EL (cell line): ENCODE measurements at places on chromosomes 13 and 19.
A peak's percentile ranks its signal among the peaks of the same experiment; 100 is the strongest.

DNA sequence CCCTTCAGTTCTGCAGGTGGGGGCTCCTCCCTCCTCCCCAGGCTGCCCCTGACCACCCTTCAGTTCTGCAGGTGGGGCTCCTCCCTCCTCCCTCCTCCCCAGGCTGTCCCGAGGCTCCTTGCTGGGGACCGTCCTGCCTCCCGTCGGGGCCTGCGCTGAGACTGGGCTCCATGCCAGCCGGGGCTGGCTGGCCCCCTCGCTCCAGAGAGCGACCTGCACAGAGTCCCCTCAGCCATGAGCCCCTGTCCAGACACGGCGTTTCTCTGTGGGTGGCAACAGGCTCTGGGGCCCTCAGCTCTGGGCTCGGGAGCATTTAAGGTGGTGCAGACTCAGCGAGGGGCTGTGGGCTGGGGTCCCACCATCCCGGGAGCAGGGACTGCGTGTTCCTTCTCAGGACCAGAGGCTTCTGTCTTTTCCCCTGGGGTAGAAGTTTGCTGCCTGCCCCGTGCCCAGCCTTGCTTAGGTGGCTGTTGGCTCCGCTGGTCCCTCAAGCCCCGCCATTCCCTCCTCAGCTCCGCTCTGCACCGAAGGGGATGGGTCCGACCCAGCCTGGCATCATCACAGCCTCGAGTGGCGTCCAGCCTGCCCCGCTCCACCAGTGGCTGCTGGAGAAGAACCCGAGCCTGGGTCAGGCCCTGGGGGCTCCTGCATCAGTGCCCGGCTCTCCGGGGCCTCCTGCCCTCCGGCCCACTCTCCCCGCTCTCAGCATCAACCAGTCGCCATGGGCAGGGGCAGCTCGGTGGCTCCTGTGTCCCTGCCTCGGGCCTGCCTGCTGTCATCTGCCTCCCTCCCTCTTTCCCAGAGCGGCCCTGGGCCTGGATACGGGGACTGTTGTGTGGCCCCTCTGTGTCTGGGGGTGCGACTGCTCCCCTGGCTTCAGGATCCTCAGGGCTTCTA, 27.6 kb downstream of the CSNK1G2 start:
- no peak for DNase-seq

DNA sequence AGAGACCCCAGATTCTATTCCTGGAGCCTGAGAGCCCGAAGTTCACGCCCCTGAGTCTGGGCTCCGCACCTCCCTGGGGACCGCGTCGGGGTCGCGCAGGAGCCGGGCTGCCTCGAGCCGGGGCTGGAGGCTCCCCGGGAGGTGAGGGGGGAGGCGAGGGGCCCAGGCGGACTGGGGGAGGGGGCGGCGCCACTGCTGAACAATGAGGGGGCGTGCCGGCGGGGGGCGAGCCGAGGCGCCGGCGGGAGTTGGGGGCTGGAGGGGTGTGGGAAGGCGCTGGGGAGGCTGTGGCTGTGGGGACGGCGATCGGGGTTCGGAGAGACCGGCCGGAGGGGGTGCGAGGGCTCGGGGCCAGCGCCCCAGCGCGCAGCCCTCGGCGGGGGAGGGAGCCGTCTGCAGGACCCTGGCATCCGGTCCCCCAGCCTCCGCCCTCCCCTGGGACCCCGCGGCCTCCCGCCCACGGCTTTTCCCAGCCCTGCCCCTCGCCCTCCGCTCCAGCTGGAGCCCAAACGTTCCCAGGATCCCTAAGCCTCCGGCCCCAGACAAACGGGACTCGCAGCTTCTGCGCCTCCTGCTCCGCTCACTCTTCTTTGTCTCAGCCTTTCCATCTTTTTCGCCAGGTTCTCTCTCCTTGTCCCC, 922 bp downstream of the PLEKHG2 start:
- peak; percentile 62 for DNase-seq

DNA sequence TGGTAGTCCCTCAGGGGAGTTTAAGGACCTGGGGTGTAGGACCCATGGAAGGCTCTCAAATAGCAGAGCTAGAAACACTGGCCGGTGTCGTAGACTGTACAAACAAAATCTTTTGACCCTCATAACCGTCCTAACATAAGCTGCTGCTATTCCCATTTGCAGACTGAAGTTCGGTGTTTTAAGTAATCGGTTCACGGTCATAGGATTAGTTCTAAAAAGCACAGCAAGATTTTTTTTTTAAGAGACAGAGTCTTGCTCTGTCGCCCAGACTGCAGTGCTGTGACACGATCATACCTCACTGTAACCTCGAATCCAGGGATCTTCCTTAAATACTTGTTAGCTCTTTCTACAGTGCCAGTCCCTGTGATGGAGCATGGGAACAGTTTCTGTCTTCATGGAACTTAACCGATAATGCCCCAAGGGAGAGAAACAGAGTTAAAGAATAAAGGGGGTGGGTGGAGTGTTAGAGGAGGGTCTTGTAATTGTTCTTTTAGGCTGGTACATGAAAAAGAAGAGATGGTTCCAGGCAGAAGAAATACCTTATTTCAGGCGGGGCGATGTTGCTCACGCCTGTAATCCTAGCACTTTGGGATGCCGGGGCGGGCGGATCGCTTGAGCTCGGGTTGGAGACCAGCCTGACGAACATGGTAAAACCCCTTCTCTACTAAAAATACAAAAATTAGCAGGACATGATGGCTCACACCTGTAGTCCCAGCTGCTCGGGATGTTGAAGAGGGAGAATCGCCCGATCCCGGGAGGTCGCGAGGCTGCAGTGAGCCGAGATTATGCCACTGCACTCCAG, 475 bp upstream of the ZC3H4 start:
- no peak for DNase-seq

GRCh38 chr19:4997297-4997696, 28.4 kb downstream of the KDM4B start:
- DNase-seq, result no peak

DNA sequence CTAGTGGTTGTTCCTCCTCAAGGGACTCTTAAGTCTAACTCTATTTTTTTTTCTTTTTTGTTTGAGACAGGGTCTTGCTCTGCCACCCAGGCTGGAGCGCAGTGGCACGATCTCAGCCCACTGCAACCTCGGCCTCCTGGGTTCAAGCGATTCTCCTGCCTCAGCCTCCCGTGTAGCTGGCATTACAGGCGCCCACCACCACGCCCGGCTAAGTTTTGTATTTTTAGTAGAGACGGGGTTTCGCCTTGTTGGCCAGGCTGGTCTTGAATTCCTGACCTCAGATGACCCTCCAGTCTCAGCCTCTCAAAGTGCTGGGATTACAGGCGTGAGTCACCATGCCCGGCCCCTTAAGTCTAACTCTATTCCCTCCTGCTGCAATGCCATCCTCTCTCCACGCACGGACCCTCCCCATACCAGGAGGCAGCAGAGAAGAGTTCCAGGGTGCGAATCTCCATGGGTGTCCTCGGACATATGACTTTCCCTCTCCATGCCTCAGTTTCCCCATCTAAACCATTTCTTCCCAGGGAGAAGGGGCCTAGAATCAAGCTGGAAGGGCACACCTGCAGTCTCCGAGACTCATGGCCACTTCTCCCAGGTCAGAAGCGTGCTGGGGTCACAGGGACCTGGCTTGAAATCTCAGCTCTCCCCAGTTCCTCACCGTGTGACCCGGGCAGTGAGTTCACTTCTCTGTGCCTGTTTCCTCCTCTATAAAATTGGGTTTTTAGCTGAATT, 6.0 kb upstream of the BCL3 start:
- peak; percentile 80 for DNase-seq

DNA sequence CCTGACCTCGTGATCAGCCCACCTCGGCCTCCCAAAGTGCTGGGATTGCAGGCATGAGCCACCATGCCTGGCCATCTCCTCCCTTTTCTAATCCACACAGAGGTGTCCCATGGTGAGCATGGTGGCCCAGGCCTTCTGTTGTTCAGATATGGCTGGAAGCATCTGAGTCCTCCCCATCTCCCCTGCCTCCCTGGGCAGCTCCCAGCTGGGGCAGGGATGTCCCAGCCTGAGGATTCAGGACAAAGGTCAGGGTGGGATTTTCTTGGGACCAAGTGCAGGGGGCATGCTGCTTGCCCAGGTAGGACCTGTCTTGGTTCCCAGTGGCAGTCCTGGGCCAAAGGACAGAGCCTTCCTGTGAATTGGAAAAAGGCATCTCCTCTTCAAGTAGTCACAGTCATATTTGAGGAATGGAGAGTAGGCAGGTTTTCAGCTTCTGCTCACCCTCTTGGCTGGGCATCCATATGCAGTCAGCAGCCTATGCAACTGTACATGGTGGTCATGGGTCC, 10.8 kb downstream of the ADGRE2 start:
- no peak for DNase-seq

- DNase-seq, result peak; percentile 75
Measured at GRCh38 chr19:39409208-39410016, 2.8 kb downstream of the ZFP36 start.

DNA sequence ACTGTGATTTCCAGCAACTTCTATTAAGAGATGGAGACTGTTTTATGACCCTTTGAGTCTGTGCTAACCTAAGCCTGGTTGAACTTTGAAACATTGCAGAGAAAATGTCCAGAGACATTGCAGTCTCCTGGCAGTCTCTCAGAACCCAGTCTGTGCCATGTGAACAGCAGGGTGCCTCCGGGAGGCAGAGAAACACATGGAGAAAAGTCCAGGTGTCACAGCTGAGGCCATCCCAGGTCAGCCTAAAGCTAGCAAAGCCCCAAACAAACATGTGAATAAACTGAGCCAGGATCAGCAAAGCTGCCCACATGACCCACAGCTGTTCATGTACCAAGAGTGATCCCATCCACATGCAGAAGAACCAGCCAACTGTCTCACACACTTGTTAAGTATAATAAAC, 7.8 kb downstream of the CYP4F11 start:
- no peak for DNase-seq
